Spinal cord (tissue), 10 donors: ENCODE measurements at places on chromosomes 3 and 15. TPM values are rescaled to one million over a fixed set of nuclear protein-coding genes. Genes with fewer than 3 reads are reported as not detected.

The BOC gene
- total RNA-seq: 37.7 TPM

The MESP2 gene
- 0.83 TPM for total RNA-seq

The MST1R gene
- 0.88 TPM for total RNA-seq

- DNase-seq: no peak
These were observed 31.6 kb downstream of the BDH1 start for GRCh38 chr3:197524128-197524527.

- no peak for DNase-seq
These were observed 153.5 kb upstream of the COL8A1 start for GRCh38 chr3:99484871-99485270.

- no peak for DNase-seq
These were observed 120.8 kb upstream of the MCTP2 start for GRCh38 chr15:94110476-94111130.

The TMEM40 gene
- total RNA-seq: 0.50 TPM

The KLF15 gene
- total RNA-seq: 7.9 TPM

The ENTPD3 gene
- total RNA-seq: 14.8 TPM

DNA sequence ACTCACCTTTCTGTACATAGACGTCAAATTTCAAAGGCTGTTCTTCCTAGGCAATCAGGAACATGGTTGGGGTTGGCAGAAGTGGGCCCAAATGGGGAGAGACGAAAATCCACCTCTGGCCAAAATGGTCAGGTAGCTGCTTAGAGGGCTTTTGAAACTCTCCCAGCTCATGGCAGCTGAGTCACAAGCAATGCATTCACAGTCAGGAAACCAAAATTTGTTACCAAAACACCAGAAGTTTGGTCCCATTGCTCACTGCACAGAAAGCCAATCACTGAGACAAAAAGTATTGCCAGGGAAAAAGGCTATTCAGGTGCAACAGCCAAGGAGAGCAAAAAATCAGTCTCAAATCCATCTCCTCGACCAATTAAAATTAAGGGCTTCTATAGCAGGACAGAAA lies 539.6 kb upstream of the CCDC54 start:
- no peak for DNase-seq

DNA sequence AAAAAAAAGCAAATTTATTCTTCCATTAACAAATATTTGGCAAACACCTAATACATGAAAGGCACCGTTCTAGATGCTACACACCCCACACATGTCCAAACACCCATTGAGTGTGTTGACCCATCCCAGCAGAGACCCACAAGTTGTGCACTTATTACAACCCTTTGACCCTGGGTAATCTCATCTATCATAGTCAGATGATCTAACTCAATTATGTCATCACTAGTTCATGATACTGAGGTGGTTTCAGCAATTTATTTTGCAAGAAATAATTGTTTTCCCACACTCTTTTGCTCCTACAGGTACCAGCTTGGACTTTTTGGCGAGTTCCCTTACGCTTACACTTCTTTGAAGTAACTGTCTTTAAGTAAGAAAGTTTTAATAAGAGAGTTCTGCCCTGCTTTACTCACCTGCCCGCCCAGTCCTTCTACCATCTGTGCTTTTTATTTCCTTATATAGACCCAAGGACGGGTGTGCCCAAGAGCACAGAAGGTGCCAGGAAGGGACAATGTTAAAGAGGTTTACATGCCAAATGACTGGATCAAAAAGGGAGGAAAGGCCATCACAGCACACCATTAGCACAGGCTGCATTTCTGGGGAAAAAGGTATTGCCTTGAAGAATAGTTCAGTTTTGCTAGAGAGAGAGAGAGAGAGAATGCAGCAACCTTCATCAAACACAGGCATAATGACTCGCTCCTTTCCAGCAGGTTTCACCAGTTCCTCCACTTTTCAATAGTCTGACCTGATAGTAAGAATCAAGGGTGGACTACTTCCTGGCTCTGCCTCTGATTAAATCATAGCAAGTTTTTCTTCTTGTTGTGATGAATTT lies 54.5 kb upstream of the ATP11B start:
- DNase-seq: no peak

GRCh38 chr3:8610951-8611350 lies 33.6 kb downstream of the SSUH2 start:
- DNase-seq: no peak

The SPINK8 gene
- total RNA-seq: 1.0 TPM

GRCh38 chr15:57495041-57495440 lies 96.7 kb upstream of the MYZAP start:
- no peak for DNase-seq

DNA sequence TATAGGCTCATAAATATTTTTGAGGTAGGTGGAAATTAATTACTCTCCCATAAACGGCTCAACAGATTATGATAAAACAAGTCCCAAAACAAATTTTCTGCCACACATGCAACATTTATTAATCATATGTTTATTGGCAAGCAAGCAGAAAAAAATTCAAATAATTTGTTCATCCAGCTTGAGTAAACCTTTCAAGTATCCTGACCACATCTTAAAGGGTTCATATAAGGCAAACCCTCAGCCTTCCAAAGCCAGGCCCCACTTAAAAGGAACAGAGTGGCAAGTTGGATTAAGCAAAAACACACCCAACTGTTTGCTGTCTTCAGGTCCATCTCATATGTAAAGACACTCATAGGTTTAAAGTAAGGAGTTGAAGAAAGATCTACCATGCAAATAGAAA lies 1042.3 kb downstream of the DIPK2A start:
- no peak for DNase-seq

- DNase-seq: no peak
These were observed 1.2 kb downstream of the SLC12A6 start for GRCh38 chr15:34336231-34336990.

DNA sequence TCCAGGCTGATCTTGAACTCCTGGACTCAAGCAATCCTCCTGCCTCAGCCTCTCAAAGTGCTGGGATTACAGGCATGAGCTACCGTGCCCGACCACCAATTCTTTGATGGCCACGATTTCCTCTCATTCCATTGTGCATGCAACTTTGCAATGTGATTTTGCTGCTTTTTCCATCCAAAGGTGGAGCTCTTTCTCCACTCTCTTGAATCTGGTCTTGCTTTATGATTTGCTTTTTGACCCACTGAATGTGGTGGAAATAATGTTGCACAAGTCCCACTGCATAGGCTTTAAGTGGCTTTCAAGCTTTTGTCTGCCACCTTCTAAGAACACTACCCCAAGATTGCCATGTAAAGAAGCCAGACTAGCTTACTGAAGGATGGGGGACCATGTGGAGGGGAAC lies 10.6 kb downstream of the RPS27L start:
- DNase-seq: no peak

DNA sequence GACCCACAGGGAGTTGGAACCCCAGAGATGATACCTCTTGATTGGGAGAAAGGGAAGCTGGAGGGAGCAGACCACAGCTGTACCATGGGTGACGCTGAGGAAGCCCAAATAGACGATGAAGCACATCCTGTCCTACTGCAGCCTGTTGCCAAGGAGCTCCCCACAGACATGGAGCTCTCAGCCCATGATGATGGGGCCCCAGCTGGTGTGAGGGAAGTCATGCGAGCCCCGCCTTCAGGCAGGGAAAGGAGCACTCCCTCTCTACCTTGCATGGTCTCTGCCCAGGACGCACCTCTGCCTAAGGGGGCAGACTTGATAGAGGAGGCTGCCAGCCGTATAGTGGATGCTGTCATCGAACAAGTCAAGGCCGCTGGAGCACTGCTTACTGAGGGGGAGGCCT lies 201.1 kb downstream of the AKAP13 start:
- no peak for DNase-seq

DNA sequence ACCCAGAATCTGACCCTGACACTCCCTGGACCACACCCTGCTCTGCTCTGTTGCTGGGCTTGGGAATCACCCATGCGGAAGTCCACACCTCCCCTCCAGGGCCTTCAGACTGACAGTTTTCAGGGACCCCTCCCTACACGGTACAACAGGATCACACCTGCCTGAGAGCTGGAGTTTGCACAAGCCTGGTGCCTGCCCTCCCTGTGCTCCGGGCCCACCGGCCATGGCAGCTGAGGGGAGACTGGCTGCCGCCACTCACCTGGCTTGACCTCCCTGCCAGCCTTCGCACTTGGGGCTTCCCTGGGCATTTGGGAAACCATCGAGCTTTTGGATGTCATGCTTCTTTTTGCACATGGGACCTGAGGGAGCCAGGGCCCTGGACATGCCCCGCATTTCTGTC lies 95.9 kb upstream of the ANKRD34C start:
- DNase-seq: no peak

GRCh38 chr3:138898301-138898700 lies 48.6 kb downstream of the FOXL2 start:
- no peak for DNase-seq
